Tongue (tissue), 3 donors: ENCODE measurements at places on chromosomes 1 and 21.

DNA sequence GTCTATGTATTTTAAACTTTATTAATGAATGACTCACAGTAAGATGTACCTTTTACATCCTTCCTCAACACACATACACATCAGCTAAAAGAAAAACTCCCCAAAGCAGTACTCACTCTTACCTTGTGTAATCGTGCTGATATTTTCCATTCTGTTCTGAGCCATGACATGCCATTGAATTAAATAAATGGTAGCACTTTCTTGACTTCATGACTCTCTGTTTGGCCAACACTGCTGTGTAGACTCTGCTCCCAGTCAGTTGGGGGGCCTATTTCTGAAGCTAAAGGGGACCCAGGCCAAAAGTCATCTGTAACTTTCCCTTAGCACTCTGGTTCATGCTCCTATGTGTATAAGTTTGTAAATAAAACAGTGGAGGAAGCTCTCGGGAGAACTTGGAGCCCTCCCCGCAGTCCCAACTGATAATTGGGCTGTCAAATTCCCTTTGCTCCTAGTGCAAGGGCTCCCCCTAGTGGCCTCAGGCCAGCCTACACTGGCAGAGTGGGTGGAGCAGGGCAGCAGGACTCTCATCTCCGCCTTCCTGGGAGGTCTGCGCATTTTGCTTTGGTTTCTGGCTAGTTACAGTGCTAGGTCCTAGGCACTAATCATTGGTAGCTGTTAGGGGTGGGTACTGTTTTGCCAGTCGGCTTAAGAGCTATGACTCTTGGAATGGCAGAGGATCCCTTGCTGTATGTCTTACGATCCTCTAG, 1.7 kb upstream of the FYB2 start:
- peak; percentile 76 for DNase-seq

- DNase-seq: no peak
Observed at GRCh38 chr1:210465150-210465549, 136.4 kb downstream of the HHAT start.

- DNase-seq: peak; percentile 10
Observed at GRCh38 chr1:110136911-110137310, 13.4 kb upstream of the SLC6A17 start.

- peak; percentile 34 for DNase-seq
Observed at GRCh38 chr1:44775930-44776729, 790 bp downstream of the RPS8 start.

GRCh38 chr1:243313635-243314536, 58.0 kb downstream of the SDCCAG8 start:
- no peak for DNase-seq

DNA sequence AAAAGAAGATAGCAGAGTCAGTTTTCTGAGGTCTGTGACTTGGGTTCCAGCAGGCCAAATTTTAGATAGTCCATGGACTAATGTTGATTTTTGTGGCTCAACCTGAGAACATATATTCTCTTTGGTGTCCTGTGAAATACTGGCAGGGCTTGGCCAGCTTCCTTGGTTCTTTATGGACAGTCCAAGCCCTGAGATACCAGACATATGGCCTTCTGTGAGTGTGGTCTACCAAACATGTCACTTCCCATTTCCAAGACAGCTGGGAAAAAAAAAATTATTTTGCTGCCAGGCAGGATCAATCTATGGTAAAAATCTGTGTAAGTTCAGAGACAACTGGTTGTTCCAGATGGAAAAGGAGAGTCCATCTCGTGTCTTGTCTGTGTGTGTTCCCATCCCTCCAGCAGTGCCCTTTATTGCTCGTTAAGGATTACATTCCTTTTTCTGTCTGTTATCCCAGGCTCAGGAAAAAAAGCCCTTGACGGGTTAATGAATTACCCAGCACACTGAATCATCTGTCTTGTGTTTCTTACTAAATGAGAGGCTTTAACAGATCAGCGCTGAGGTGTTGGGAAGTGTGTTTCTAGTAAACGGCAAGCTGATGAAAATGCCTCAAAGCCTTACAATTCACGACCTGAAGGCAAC, 33.4 kb upstream of the XPR1 start:
- no peak for DNase-seq

DNA sequence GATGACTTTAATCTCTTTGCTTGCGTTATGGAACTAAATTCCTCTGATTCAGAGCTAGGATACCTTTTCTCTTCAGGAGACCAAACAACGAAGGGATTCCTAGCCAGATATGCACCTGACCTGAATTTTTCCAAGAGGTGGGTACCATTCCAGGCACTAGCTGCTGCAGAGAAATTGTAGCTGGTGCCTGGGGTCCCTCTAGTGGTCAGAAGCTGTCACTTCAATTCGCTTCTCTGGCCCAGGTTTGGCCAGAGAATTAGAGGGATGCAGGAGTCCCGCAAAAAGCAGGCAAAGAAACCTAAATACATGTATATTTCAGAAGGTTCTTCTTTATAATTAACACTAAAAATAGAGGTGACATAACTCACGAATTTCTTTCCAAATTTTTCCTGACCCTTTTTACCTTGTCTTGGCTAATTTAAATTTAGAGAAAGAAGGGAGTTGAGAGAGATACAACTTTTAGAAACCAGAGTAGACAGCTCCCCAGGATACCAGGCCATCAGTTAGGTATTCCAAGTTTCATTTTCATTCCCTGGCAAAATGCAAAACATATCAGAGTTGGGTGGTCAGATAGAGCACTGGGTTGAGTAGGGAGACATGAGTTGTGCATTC, 9.6 kb downstream of the ACKR1 start:
- peak; percentile 60 for DNase-seq

DNA sequence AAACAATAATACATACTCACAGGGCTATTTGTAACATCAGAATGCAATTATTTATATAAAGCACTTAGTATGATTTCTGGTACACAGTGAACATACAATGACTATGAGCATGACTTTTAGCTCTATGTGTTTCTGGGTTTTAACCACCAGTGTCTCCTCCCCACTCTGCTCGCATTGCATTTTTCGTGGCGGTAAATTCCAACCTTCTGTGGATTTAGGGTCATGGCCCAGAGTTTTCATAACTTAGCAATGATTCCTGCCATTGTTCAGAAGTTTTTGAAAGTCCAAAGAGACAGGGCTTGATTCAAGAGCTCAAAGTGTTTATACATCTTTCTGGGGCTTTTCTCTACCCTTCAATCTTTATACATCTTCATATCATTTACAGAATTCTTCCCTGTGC, 191.3 kb downstream of the BACH1 start:
- no peak for DNase-seq

- DNase-seq: no peak
Observed at GRCh38 chr1:193105821-193106177, 585 bp upstream of the GLRX2 start.

- peak; percentile 33 for DNase-seq
Observed at GRCh38 chr1:206581571-206581981, 30.7 kb downstream of the EIF2D start.

DNA sequence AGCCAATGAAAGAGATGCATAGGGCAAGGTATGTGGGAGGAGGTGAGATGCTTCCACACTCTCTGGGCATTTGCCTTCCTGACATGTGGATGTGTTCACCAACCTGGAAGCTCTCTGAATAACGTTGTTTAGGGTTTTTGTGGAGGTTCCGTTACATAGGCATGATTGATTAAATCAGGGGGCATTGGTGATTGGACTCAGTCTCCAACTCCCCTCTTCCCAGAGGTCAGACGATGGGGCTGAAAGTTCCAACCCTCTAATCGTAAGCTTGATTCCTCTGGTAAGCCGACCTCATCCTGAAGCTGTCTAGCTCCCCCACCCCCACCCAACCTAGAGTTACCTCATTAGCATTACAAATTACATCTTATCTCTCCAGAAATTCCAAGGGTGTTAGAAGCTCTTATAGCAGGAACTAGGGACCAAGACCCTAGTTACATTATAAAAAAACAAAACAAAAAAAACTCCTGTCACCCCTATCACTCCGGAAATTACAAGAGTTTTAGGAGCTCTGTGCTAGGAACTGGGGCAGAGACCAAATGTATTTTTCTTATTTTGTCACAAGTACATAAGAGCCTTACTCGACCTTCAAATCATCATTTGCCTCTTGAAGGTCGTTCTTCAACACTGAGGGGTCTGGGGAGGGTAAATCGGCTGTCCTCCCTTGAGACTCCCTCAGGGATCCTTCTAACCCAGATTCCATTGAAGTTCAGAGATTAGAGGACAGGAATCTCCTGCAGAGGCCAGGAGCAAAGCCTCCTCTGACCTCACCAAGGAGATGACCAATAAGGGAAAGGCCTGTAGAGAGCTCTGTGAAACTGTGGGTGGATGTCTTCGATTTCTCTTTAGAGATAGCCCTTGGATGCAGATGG, 58.2 kb downstream of the DNTTIP2 start:
- no peak for DNase-seq

DNA sequence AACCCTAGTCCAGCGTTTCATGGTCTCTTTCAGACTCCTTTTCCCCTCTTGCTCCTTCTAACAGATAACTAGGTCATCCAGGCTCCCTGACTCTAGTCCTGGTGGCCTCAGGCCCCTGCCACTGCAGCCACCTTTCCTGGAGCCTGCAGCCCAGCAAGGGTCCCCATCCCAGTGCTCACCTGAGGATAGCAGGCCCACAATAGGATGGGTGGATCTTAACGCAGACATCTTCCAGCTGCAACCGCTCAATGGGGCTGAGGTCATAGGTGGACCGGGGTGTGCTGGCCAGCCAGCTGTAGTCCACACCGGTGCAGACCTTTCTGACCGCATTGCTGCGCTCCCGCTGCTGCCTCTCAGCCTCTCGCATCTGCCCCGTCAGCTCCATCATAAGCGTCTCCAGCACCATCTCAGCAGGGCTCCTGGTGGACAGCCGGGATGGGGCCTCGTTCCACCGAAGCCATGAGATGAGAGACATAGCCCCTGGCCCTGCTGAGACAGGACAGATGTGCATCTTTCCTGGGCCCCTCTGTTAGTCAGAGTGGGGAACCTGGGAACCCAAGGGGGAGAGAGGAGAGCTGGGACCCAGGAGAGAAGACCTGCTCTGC, 10.9 kb downstream of the RD3 start:
- DNase-seq: no peak

DNA sequence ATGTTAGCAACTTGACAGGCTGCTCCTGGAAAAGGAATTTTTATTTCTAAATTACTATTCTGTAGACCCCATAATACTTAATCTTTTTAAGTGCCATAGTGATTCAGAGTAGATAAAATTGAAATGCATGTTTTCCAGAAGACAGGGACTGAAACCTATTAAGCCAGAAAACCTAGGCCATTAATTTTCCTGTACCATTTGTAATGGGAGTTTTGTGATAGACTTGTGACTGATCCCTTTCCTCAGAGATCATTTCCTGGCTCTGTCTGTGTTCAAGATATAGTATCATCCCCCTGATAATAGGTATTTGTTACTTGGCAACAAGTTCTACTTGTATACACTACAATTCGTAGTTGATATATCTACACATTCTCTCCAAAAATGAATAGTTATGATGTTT, 1609.8 kb downstream of the AMY1C start:
- DNase-seq: no peak

DNA sequence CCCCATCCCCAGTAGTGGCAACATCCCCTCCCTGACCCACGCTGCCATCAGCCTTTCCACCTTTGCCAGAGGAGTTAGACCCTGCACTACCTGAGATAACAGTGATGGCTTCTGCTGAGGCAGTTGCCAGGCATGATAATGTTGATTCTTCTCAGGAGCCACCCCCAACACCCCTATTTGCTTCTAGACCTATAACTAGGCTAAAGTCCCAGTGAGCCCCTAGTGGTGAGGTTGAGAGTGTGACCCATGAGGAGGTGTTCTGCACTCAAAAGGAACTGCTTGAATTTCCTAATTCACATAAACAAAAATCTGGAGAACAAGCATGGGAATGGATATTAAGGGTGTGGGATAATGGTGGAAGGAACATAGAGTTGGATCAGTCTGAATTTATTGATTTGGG, 159.6 kb upstream of the COL11A1 start:
- no peak for DNase-seq

DNA sequence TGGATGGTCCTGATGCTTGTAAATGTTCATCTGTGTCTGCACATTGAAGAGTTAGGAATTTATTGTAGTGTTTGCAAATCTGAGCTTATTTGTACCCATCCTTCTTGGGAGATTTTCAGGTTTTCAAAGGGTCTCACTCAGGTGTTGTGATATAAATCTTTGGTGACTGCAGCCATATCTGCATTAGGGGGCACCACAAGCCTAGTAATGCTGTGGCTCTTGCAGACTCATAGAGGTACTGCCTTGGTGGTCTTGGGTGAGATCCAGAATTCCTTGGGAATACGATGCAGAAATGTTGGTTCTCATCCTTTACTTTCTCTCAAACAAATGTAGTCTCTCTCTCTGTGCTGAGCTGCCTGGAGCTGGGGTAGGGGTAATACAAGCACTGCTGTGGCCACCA, 405.9 kb downstream of the TTLL7 start:
- DNase-seq: no peak

DNA sequence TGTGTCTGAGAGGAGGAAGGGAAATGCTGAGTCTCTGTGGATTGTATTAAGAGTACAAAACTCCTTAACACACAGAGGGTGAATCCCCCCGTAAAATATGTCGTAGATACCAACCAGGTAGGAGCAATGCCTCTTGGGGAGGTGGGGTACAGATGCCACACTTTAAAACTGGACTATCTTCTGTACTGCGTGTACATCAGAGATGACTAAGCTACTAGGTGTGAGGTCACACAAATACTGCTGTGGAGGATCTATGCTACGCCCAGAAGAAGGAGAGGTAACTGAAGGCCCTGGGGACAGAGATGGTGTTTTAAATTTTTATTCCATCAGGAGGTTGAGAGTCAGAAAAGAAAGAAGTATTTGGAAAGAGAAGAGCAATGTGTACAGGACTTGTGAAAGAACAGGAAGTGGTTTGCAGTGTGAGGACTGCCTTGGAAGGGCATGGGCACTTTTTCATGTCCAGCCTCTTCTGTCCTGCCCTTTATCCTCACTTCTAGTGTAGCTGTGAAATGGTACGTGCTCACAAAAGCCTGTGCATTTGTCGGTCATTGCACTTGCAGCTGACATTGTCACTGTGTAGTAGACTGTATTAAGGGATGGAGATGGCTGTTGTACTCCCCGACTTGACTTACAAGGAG, 287.8 kb upstream of the CHRM3 start:
- no peak for DNase-seq

- DNase-seq: no peak
Observed at GRCh38 chr1:25445993-25446538, 15.4 kb downstream of the MACO1 start.

- no peak for DNase-seq
Observed at GRCh38 chr21:42981862-42982261, 7.5 kb downstream of the PKNOX1 start.

- DNase-seq: no peak
Observed at GRCh38 chr1:103265551-103265950, 157.2 kb upstream of the COL11A1 start.

DNA sequence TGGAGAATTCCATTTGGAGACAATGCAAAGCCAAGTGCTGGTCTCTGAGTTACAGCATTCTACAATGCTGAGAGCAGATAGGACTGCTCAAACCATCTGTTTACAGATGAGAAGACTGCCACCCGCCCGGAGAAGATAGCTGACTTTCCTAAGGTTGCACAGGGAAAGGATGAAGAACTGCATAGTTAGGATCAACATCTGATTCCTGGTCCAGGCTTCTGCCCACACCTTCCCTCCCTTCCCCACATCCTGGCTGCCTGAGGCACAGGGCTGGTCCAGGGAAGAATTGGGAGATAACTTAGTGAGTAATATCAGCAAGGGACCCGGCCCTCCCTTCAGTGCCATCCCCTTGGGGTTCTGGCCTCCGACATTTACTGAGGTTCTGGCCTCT, 2.0 kb downstream of the SERINC2 start:
- no peak for DNase-seq

GRCh38 chr1:8457760-8458381, 140.0 kb downstream of the SLC45A1 start:
- no peak for DNase-seq

- no peak for DNase-seq
Observed at GRCh38 chr1:45979778-45980176, 152.7 kb downstream of the PIK3R3 start.

- no peak for DNase-seq
Observed at GRCh38 chr1:227654858-227655752, 80.0 kb downstream of the JMJD4 start.
